ENCODE measurements at places on chromosomes 6 and 20.
A peak's percentile ranks its signal among the peaks of the same experiment; 100 is the strongest.

DNA sequence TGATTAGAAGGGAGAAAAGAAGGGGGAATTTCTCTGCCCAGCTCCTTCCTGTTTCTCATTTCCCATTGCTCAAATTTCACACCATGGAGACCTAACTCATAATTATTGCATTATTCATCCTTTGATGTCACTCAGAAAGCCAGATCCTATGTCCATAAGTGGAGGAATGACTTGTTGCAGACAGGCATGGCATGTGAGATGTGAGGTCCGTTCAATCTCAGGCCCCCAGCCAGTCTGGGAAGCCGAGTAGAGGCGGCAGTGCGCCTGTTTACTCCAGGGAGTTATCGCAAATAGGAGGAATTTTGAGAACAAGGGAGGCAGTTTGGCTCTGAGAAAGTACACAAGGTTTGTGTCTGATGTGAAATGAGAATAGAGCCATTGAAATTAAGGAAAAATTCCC is 26.9 kb upstream of the MOCS1 start:
- DNase-seq = no peak
- no peaks in the 10 kb centered on the region for H3K36me3 ChIP-seq
- H3K4me3 ChIP-seq = no peak overlapping the region
- no peak overlapping the region for H3K27ac ChIP-seq

DNA sequence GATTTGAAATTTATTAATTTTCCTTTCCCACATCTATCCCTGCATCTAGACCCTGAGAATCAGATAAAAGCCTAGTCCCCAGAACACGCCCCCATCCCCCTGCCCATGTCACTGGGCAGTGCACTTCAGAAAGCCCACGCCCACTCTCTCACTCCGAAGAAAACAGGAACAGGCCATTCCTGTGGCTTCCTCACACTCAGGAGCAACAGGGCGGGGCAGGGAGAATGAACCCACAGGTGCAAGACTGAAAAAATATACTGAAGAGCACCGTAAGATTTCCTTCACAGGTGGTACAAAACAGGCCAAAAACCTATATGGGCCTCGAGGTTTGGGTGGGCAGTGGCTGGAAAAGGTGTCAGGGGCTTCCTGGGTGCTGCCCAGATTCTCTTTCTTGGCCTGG is 3.4 kb downstream of the OXT start:
- H3K4me3 ChIP-seq = no peak overlapping the region
- no peak overlapping the region for H3K27ac ChIP-seq
- peaks cover 14% of the 10 kb centered on the region for H3K4me1 ChIP-seq
- peaks cover 8% of the 10 kb centered on the region for H3K27me3 ChIP-seq
- no peak for DNase-seq
- H3K36me3 ChIP-seq = no peaks in the 10 kb centered on the region

GRCh38 chr6:46719099-46719498 is 16.1 kb downstream of the PLA2G7 start:
- no peak overlapping the region for H3K4me3 ChIP-seq
- H3K4me1 ChIP-seq = no peaks in the 10 kb centered on the region
- peaks cover 14% of the 10 kb centered on the region for H3K27me3 ChIP-seq
- DNase-seq = no peak

DNA sequence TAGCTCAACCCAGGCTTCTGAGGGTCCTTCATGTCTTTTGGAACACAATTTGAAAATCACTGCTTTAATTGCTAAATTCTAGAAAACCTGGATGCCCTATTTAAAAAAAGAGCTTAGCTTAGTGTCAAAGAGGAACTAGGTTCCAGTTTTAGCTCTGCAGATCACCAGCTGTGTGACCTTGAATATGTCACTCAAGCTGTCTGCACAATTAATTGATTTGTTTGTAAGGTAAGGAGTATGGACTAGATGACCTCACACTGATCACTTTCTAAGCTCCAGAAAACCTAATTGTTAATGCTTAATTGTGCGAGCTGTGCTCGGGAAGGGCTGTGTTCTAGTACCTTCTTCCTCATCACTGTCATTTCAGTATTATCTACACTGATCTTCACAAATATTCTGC is 26.2 kb downstream of the UTRN start:
- H3K4me3 ChIP-seq = peak overlapping the region; percentile 68
- peaks cover 12% of the 10 kb centered on the region for H3K27me3 ChIP-seq
- no peaks in the 10 kb centered on the region for H3K36me3 ChIP-seq
- DNase-seq = no peak
- no peak overlapping the region for H3K27ac ChIP-seq

GRCh38 chr6:5670811-5671561 is 335.7 kb downstream of the NRN1 start:
- H3K27ac ChIP-seq = peak overlapping the region; percentile 83
- peaks cover 12% of the 10 kb centered on the region for H3K4me1 ChIP-seq
- DNase-seq = no peak
- H3K36me3 ChIP-seq = no peaks in the 10 kb centered on the region
- H3K27me3 ChIP-seq = no peaks in the 10 kb centered on the region

- no peaks in the 10 kb centered on the region for H3K4me1 ChIP-seq
- DNase-seq = no peak
- H3K36me3 ChIP-seq = peaks cover 3% of the 10 kb centered on the region
- no peak overlapping the region for H3K27ac ChIP-seq
- no peaks in the 10 kb centered on the region for H3K27me3 ChIP-seq
Measured at GRCh38 chr6:89585154-89585553, 53.4 kb downstream of the LYRM2 start.

DNA sequence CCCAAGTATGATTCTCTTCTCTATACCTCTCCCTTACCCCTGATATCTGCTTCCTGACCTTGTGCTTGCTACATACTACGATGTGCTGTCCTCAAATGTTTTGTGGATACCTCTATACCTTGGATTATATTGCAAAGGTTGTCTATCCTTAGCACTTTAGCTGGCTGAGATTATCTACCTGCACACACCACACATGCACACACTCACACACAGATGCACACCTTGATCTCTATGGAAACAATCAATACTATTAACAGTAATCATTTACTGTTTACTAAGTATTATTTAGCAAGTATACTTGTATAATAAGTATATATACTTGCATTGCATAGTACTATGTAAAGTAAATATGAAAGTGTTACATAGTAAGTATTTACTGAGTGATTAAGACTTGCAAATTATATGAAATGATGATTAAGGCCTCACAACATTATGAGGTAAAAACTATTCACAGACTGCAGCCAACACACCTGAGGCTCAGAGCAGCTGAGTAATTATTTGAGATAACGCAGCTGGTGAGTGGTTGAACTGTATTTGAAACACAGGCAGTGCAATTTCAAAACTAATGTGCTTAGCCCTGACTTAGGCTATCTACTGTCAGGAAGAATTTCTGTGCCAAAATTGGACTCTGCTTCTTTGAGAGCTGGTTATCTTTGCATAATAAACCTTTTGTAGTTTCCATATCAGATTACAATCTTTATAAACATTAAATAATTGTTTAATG is 699.9 kb downstream of the FRK start:
- H3K27me3 ChIP-seq = no peaks in the 10 kb centered on the region
- no peak overlapping the region for H3K27ac ChIP-seq
- no peaks in the 10 kb centered on the region for H3K36me3 ChIP-seq
- no peaks in the 10 kb centered on the region for H3K4me1 ChIP-seq

DNA sequence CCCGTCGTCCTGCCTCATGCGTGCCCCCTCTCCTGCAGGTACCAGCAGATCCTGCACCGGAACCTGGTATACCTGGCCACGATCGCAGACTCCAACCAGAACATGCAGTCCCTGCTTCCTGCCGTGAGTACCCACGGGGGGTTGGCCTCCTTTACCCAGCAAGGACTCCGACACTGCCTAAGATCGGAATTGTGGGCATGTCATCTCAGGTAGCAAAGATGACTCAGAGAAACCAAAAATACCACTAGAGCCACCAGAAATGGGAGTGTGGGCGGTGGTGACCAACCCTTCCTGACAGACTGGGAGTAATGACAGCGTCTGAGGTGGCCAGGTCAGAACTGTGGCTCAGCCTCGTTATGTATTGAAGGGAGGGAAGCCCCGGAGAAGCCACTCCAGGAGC is 16.3 kb downstream of the SS18L1 start:
- no peaks in the 10 kb centered on the region for H3K27me3 ChIP-seq
- H3K27ac ChIP-seq = no peak overlapping the region
- peaks cover 9% of the 10 kb centered on the region for H3K36me3 ChIP-seq
- no peak for DNase-seq
- H3K4me1 ChIP-seq = peaks cover 11% of the 10 kb centered on the region
- no peak overlapping the region for H3K4me3 ChIP-seq

GRCh38 chr20:37020636-37021035 is 69.1 kb upstream of the SAMHD1 start:
- no peak overlapping the region for H3K4me3 ChIP-seq
- H3K4me1 ChIP-seq = no peaks in the 10 kb centered on the region
- H3K36me3 ChIP-seq = peaks cover 25% of the 10 kb centered on the region
- no peak for DNase-seq
- no peaks in the 10 kb centered on the region for H3K27me3 ChIP-seq

DNA sequence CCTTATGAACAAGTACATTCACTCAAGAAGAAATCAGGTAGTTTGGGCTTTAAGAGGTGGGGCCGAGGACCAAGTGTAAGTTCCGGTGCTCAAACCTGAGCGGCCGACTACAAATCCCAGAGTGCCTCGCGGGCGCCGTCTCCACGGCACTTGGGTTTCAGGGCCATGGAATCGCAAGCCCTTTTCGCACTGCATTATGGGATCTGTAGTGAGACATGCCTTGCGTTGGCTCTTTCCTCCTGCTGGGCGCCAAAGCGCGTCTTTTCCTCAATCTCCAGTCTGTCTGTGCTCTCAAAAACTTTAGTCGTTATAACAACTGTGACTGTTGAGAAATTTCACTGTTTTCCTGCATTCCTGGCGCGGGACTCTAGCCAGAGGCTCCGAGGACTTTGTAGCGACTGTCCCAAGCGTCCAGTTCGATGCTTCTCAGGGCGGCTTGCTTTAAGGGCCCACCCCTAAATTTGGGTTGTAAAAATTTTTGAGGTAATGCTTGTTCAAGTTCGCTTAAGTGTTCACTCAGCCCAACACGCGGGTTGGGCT is 408 bp upstream of the FBXO9 start:
- peak; percentile 89 for DNase-seq
- H3K27ac ChIP-seq = peak overlapping the region; percentile 94
- no peaks in the 10 kb centered on the region for H3K36me3 ChIP-seq
- H3K4me1 ChIP-seq = peaks cover 23% of the 10 kb centered on the region
- H3K4me3 ChIP-seq = peak overlapping the region; percentile 98
